ENCODE measurements at places on chromosomes 3 and 15.
A peak's percentile ranks its signal among the peaks of the same experiment; 100 is the strongest.

- peak; percentile 22 for DNase-seq
These were observed 843 bp downstream of the CHRNA5 start for GRCh38 chr15:78565951-78566774.

DNA sequence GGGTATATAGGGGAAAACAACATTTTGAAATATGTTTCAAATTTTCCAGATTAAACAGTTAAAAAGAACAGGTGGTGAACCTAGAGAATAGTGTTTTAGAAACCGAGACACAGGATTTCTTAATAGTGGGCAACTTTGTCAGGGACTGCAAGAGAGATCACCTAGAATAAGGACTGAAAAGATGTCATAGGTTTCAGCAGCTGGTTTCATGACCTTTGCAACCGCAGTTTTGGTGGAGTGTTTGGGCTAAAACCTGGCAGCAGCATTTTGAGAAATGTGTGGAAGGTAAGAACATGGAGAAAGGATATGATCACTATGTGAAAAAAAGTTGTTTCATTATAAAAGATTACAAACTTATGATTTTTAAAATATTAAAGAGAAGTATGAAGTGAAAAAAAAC, 34.9 kb downstream of the PRKCI start:
- no peak for DNase-seq

GRCh38 chr15:78421238-78421965, 16.6 kb upstream of the IREB2 start:
- no peak for DNase-seq

DNA sequence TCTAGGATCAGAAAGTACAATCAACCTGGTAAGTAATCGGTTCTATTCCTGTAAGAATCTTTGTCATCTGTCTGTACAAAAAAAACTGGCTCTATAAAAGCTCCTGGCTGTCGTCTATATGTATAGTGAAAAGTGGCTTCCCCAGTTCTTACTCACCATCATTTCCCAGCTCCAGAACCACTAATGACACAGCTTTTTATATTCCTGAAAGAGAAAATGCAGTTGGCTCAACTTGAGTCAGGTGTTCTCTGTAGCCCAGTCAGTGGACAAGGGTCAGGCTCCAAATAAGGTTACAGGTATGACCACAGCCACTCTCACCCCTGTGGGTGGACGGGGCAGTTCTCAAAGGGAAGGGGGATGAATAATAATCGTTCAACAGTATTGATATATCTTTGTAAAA, 85.1 kb downstream of the AP4E1 start:
- DNase-seq = no peak

DNA sequence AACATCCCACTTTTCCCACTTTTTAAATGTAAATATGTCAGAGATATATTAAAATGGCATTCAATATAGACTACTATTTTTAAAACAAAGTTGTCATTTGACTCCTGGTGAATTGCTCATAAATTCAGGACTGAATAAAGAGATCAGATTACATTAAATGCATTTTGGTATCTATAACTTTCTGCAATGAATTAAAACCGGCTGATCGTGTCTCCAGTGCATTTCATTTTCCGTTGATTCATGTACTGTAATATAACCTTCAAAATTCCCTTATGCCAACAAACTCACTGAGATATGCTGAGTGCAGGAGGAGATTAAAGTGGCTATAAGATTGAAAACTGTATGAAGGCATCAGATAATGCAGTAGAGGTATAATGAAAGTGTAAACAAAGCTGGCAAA, 361.1 kb upstream of the CDIN1 start:
- DNase-seq = no peak

DNA sequence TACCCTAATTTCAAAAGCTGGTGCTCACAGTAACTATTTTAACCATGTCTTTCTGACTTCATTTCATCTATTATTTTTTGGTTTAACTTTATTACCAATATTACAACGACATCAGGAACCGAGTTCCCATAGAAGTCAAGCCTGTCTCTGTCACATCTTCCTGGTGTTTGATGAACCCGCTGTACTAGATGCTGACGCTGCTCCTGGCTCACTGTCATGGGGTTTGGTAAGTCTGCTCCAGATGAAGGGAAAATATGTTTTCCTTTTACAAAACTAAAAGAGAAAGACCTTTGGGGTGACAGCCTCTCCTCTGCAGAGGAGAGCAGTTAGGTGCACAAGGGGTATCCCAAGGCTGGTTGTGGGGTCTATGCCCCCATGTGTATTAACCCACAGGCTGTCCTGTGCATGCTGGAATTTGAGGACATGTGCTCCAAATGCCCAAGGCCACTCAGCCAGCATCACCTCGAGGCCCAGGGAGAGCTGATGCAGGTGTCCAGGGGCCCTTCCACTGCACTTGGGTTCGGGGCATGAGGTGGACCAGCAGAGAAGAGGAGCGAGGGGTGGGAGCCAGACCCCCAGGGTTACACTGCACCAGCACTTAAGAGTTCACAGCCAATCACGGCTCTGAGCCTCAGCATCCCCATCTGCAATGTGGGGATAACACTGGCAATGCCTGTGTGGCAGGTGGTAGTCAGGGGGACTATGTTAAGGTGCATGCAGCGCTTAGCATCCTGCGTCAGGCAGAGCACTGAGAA, 62.2 kb downstream of the ATP10A start:
- DNase-seq = no peak

GRCh38 chr3:142878649-142879300, 10.1 kb downstream of the PCOLCE2 start:
- no peak for DNase-seq

- no peak for DNase-seq
These were observed 776.7 kb downstream of the PLOD2 start for GRCh38 chr3:145384307-145384706.

DNA sequence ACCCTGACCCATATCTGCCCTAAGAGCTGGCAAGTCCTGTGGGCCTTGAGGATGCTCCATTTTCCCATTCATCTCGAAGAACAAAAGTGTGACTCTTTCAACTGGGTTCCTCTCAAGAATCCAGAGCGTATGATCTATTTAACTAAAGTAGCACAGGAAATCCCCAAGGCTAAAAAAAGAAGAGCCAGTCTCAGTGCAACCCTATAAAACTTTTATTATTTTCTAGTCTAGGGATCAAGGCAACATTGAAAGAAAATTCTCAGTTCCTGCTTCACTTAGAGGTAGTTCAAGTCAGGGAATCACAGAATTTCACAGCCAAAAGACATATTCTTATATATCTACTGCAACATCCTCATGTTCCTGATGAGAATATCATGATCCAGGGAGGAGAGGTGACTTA, 51.6 kb upstream of the GRM7 start:
- no peak for DNase-seq

DNA sequence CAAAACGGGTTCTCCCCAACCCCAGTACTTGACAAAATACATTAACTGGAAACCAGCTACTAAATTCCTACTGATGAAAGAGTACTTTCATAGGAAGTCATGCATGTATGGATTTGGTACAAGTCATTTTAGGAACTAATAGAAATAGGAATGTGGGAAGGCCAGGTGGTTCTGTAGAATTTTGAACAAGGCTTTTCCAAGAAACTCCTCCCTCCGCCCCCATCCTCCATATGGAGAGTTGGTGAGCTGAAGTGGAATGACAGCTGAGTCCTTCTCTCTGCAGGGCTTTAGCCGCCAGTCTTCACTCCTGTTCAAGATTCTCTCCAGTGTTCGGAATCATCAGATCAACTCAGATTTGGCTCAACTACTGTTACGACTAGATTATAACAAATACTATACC, 33.2 kb downstream of the TUBGCP4 start:
- no peak for DNase-seq

DNA sequence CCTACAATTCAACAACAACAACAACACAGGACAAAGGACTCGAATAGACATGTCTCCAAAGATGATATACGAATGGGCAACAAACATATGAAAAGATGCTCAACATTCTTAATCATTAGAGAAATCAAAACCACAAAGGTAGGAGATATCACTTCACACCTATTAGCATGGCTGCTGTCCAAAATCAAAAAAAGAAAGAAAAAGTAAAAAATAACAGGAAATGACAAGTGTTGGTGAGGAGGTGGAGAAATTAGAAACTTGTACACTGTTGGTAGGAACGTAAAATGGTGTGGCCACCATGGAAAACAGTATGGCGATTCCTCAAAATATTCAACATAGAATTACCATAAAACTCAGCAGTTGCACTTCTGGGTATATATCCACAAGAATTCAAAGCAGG, 312.3 kb upstream of the STT3B start:
- DNase-seq = no peak

GRCh38 chr3:52534281-52535183, 875 bp upstream of the NT5DC2 start:
- DNase-seq = peak; percentile 55

DNA sequence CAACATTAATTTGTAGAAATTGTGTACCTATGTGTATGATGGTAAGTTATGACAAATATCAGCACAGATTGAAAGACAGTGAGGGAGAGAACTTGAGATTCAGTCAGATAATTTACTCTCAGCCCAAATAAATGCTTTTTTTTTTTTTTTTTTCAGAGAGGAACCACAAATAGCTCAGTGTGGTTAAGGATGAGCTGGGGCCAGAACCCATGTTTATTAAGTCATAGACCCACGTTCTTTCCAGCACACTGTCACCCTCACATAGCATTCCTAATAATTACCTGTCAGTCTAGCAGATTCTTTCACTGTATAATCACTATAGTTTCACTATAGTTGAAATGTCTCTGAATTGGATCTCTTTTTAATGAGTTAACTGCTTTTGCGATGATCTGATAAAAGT, 246.1 kb downstream of the ZIC1 start:
- DNase-seq = no peak

GRCh38 chr3:58287354-58287753, 18.7 kb upstream of the RPP14 start:
- DNase-seq = no peak

- DNase-seq = no peak
These were observed 105.3 kb downstream of the BBX start for GRCh38 chr3:107627962-107628542.

GRCh38 chr3:45163481-45163880, 17.3 kb upstream of the CDCP1 start:
- no peak for DNase-seq

DNA sequence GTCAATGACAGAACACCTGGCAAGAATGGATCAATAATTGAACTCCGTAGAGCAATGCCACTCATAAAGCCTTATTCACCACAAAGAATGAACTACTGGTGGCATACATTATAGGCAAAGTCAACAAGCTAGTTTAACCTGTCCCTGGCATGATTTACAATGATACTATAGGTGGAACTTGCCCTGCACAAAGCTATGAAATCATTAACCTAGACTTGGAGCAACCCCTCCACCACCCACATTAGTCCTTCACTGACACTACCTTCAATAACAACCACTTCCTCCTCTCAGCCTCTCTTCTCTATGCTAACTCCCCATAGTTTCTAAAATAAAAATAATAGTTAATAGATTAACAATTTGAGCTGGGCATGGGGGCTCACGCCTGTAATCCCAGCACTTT, 54.4 kb downstream of the ACAP2 start:
- DNase-seq = no peak

DNA sequence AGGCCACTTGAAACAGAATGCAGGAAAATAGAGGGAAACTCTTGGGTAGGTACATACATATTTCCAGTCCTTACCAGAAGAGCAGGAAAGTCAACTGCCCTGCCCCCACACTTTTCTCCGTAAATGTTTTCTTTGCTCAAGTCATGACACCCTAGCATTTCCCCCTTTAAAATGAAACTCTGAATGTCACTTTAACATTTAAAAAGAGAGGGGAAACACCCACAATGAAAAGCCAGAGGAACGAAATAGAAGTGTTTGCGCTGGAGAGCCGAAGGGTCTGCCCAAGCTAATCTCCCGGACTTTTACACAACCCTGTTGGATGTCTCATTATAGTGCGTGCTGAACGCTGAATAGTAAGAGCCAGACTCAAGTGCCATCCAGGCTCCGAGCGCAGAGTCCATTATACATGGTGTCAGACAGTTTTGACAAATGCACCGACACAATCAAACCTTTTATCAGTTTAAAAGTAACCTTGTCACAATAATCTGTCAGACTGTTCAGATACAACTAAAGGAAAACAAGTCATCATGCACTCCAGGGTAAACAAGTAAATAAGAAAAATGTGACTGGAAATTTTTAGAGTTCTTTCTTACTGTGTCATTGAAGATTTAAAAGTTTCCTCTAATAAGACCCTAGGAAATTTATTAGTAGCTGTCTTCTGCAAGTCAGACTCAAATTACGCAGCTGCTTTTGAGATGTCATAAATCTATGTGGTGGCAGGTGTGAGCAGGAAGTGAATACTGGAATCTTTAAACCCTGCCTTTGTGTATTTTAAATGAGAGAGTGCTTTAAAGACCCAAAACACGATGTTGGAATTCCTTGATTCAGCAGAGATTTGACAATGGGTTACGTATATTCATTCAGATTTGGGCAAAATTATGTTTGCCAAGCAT, 159.8 kb downstream of the RBMS3 start:
- DNase-seq = peak; percentile 58

- no peak for DNase-seq
These were observed 40.5 kb downstream of the TRAT1 start for GRCh38 chr3:108862865-108863798.

DNA sequence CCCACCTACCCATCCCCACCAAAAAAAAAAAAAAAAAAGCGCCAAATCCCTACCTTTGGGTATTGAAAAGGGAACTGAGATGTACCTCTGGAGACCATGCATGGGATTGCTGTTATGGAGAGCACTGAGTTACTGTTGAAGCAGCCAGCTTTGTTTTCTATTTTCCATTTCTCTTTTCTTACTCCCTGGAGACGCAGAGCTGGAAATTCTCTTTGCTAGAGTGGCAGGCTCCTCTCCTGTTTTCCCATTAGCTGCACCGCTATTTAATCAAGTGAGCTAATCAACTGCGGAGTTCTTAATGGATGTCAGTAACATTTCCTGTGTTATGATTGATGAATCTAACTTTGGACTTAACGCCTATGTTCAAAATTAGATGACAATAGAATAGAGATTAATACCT, 136.1 kb upstream of the LMCD1 start:
- no peak for DNase-seq

DNA sequence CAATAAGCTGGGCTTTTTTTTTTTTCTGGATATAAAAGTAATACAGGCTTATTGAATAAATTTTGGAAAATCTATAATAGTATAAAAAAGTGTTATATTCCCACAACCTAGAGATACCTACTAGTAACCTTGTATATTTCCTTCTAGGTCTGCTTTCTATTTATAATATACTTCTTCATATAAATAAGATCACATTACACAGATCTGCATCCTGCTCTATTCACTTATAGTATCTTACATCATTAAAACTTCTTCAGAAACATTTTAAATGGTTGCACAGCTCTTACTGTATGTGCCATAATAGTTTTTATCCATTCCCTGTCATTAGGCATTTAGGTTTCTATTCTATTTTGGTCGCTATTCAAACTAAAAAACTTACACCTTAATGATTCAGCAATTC, 87.0 kb upstream of the TTBK2 start:
- no peak for DNase-seq

DNA sequence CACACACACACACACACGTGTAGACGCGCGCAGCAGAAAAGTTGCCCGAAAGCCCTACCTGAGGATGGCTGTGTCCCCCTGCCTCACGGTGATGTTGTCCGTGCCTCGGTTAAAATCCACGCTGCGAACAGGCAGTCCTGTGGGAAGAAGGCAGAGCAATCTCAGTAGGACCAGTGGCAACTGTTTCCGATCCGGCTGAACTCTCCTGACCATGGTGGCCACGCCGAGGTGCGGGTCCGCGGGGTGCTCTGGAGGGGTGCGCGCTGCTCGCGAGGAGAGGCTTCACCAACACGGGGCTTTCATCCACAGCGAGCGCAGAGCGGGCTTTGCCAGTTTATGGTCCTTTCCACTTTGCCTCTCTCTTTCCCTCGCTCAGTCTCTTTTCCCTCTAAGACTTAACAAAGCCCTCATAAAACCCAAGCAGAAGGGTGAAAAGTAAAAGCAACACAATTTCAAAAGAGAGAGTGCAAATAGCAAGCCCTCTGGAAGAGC, 422 bp downstream of the LSAMP start:
- peak; percentile 36 for DNase-seq

Measured in DMS79 treated with DMSO at 0.1 percent for 48 hours (cell line).